Stimulated activated CD8-positive, alpha-beta memory T cell treated with anti-CD3 and anti-CD28 coated beads, Interleukin-7, amount 100 ng/mL, for 24 hours (primary cell): ENCODE measurements at places on chromosomes 5 and 9.

DNA sequence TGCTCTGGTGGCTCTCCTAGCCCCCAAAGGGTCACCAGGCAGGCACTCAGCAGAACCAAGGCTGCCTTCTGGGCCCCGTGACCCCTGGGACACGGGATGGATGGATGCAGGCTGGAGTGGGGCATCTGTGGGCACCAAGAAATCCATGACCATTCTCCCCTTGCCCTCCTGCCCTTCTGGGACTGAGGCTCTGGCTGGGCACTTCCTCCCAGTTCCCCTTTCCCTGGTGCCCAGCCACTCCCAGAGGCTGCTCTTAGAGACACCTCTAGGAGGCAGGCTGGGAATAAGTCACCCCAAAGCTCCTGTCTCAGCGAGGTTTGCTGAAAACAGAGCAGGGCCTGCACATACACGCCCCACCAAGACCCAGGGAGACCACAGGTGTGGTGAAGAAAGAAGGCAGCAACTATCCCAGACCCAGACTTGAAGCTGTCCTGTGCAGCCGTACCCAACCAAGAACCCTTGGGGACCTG lies 943 bp downstream of the STING1 start:
- DNase-seq = no peak

GRCh38 chr9:99870126-99870525 lies 36.3 kb upstream of the STX17 start:
- no peak for DNase-seq

- no peak for DNase-seq
Observed at GRCh38 chr9:134871697-134872340, 8.8 kb upstream of the FCN2 start.

DNA sequence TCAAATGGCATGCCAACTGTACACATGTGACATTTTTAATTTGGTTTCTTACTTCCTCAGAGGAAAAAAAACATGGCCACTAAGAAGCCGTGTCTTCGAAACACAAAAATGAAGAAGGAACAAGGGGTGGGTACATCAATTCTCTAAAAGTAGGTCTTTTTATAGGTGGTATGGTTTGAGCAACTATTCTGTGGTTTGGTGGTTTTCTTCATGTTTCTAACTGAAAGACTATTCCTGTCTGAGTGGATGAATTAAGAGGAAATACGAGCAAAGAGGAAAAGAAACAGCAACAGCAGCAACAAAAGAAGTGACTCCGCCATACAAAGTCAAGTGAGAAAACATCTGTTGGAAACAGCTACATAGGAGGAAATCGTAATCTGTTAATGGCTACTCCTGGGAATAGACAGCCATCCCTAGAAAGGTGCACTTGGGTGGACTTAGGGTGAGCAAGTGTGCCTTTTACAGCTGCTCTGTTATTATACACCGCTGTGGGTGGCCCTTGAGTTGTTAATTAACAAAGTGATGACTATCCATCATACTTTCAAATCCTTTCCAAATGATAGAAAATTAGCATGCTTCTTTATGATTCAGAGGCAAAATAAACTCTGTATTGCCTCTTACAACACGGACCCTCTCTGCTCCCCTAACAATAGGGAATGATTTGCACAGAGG lies 575.8 kb downstream of the TLE1 start:
- DNase-seq = no peak

GRCh38 chr5:125451622-125452021 lies 705.2 kb upstream of the ZNF608 start:
- no peak for DNase-seq

DNA sequence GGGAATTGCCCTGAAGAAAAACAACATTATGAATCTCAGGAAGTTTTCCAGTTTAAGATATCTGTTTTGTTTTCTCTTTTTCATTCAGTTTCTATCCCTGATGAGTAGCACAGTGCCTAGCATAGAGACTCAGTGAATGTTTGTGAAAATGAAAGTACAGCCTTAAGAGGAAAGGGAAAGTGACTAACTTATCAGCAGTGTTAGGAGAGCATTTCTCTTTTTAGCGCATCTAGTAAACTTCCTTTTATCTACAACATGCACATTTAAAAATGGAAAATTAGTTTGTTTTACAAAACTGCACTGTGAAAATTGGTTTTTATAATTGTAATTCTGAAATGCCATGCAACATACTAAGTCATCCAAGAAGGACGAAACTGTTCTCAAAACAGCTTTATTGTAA lies 110.8 kb downstream of the SMARCA2 start:
- no peak for DNase-seq

GRCh38 chr5:57360871-57361270 lies 121.7 kb downstream of the ACTBL2 start:
- no peak for DNase-seq

GRCh38 chr5:177423671-177424070 lies 2.8 kb upstream of the GRK6 start:
- no peak for DNase-seq

DNA sequence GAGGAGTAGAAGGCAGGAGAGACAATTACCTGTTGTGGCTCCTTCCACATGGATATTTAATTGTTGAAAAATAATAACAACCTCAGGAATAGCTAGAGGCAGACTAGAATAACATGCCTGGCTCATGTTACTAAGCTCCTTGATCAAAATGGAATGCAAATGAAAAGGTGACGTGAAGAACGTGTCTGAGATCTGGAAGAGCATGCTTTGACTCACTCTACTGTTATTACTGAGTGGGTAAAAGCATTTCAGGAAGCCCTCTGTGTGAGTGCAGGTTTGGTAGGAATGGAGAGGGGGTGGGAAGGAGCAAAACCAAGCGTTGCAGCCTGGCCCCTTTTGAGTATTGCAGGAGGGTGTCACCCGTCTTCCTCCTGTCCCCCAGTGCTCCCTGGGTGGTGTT lies 84.8 kb downstream of the EQTN start:
- DNase-seq = no peak
